Epithelial cell of esophagus (primary cell): ENCODE measurements at places on chromosomes 3 and 15.

DNA sequence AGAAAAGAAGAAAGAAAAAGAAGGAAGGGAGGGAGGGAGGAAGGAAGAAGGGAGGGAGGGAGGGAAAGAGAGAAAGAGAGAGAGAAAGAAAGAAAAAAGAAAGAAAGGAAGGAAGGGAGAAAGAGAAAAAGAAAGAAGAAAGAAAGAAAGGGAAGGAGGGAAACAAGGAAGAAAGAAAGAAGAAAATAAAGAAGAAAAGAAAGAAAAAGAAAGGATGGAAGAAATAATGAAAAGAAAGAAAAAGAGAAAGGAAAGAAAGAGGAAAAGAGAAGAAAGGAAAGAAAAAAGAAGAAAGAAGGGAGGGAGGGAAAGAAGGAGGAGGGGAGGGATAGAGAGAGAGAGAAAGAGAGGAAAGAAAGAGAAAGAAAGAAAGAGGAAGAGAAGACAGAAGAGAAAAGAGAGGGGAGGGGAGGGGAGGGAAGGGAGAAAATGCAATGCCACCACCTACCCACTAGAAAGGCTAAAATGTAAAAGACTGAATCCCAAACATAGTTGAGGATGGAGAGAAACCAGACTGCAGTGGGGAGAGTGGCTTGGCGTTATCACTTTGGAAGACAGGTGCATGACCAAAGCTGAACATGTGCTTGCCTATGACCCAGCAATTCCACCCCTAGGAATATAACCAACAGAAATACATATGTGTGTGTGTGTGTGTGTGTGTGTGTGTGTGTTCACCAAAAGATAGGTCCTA lies 66.9 kb upstream of the KLF13 start:
- no peak for DNase-seq

DNA sequence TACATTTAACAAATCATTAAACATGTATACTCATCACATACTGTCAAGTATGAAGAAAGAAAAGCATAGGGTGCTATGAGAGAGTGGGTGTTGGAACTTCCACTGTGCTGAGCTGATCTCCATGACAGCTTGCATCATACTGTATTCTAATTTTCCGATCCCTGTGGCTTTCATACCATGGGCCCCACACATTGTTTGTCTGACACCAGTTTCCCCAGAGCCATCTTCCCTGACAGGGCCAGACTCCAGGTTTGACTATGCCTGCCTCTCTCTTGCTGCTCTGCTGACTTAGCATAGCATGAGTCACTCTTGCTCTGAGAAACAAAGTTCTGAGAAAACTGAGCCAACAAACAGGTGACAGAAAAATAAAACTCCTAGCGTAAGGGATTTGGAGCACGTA lies 37.0 kb upstream of the CASR start:
- peak; percentile 72 for DNase-seq

DNA sequence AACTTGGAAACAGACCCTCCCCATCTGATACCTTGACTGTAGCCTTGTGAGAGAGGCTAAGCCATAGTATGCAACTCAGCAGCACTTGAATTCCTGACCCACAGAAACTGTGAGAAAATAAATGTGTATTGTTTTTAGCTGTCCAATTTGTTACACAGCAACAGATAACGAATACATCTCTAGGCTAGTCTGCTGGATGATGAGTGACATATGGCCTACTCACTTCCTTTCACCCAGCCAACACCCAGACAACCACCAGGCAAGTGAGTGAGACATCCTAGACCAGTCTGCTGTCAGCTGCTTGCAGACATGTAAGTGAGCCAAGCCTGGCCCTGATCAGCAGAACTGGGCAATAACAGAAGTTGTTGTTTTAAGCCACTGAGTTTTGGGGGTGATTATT lies 19.2 kb upstream of the SMAD6 start:
- DNase-seq, result peak; percentile 58

DNA sequence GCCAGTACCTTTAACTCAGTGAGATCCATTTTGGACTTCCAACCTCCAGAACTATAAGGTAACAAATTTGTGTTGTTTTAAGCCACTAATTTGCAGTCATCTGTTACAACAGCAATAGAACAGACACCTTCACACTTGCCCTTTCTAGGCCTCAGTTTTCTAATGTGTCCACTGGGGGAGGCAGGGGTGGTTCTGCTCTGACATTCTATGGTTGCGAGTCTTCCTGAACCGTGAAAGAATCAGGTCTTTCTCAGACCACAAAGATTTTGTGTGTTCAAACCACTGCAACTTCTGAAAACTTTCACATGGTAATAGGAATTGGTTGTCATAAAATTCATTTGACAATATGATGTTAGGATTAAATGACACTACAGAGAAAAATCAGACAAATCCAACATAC lies 26.8 kb upstream of the CSTA start:
- DNase-seq, result no peak

DNA sequence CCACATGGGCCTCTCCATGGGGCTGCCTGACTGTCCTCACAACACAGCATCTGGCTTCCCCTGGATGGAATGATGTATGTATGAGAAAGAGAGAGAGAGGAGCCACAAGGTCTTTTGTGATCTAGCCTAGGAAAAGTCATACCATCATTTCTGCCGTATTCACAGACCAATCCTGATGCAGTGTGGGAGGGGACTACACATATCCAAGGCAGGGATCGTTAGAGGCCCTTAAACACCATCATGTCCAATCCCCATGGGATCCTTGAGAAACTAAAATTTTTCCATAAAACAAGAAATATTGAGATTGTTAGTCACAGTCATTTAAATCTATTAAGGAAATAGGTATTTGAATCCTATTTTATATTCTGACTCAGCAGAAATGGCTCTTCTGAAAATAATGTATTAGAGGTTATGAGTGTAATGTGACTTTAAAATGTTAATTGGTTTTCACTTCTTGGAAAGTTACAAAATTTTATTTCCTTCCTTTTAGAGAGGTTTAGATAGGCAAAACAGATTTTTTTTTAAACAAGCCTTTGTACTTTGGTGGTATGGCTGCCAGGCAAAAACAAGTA lies 65.1 kb upstream of the TSC22D2 start:
- DNase-seq, result no peak

DNA sequence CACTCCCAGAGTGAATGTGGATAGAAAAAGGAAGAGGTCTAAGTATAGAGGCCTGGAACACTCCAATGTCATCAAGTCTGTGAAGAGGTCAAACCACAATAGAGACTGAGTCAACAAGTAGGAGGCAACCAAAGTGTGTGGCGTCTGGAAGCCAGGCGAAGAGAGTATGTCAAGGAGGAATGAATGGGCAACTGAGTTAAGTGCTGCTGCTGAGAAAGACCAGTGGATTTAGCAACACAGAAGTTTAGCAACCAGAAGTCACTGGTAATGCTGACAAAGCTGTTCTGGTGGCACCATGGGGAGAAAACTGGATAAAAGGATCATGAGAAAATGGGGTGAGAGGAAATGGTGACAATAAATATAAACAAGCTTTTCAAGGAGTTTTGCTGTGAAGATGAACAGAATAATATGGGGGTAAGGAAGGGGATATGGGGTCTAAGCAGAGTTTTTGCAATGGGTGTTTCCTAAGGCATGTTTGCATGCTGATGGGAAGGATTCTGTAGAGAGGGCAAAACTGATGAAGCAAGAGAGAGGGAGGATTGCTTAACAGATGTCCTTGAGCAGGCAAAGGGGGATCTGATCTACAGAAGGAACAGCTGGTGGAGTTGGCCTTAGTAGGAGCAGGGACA lies 38.4 kb downstream of the PCOLCE2 start:
- peak; percentile 91 for DNase-seq

DNA sequence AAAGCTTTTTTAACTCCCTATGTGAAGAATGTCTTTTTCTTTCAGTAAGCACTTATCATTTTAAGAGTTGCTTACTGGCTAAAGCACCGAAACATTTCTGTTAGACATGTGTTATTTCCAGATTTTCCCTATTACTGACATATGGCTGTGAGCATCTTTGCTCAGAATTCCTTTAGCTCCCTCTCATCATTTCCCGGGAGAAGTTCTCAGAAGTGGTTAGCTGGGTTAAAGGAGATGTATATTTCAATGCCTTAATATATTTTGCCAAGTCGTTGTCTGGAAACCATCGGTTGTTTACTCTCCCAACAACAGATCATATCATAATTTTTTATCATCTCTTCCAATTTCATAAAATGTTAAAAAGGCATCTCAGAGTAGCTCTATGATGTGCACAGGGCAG lies 396.5 kb downstream of the OCA2 start:
- DNase-seq, result no peak

- DNase-seq, result no peak
Measured at GRCh38 chr3:134199240-134199639, 51.4 kb downstream of the RYK start.
